Keratinocyte (primary cell): ENCODE measurements at places on chromosomes 13 and 19.

DNA sequence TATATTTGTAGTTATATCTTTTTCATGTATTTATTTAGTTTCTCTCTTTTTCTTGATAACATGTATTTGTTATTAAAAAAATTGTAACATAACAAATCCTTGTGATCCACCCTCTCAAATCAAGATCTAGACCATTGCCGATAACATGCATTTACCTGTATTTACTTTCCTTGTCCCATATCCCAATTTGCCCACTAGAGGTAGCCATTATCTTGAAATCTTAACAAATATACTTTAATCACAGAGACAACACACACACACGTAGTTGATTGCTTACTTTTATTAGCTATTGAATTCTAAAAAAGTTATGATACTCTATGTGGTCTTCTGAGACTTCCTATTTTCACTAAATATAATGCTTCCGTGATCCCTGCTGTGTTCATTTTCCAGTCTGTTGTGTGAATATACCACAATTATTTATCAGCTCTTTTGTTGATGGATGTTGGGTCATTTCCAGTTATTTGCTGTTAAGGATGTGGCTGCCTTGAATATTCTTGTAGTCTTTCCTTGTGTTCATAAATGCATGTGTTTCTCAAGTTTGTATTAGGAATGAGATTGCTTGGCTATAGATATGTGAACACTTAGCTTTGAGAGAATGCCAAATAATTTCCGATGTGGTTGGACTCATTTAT lies 31.3 kb upstream of the ZMYM2 start:
- DNase-seq = no peak

- DNase-seq = no peak
Observed at GRCh38 chr13:73055813-73056564, 2.8 kb upstream of the KLF5 start.

DNA sequence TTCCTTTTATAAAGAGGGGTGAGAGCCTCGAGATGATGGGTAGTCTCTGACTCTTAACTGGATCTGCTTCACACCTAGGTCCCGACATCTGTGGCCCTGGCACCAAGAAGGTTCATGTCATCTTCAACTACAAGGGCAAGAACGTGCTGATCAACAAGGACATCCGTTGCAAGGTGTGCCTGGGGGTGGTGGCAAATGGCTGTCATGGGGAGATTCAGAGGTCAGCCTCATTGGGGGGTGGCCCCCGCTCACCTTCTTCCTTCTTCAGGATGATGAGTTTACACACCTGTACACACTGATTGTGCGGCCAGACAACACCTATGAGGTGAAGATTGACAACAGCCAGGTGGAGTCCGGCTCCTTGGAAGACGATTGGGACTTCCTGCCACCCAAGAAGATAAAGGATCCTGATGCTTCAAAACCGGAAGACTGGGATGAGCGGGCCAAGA lies 1.6 kb downstream of the CALR start:
- DNase-seq = no peak

GRCh38 chr13:27559719-27560118 lies 60.6 kb downstream of the LNX2 start:
- DNase-seq = no peak

DNA sequence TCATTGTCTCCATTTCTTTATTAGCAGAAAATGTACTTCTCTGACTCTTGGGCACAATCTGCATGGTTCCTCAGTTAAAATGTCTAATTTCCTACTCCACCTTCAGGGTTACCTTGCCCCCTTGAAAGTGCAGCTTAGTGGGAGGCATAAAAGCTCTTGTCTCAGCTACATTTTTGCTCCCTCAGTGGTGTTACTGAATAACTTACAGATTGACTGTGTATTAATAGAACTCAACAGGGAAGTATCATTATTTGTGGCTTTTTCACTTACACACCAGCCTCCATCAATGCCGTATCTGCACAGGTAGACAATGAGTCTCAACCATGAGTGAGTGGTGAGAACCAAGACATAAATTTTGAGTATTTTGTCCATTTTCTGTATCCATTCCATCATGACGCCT lies 456.2 kb upstream of the MIR17HG start:
- DNase-seq = no peak

GRCh38 chr19:29687244-29687896 lies 22.1 kb downstream of the PLEKHF1 start:
- no peak for DNase-seq

DNA sequence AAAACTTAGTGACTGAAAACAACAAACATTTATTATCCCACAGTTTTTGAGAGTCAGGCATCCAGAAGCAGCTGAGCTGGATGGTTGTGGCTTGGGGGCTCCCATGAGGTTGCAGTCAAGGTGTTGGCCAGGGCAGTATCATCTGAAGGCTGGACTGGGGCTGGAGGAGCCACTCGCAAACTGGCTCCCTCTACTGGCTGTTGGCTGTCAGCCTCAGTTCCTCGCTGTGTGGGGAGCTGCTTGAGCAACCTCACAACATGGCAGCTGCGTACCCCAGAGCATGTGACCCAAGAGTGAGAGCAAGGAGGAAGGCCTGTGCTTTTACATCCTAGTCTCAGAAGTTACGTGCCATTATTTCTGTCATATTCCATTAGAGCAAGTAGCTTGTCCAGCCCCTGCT lies 9.7 kb downstream of the YJU2 start:
- DNase-seq = no peak
